ENCODE measurements at places on chromosomes 2 and 18. TPM values are rescaled to one million over a fixed set of nuclear protein-coding genes. Genes with fewer than 3 reads are reported as not detected.

CTDSP1 gene
- 72.3 TPM for total RNA-seq

TNS1 gene
- 25.7 TPM for total RNA-seq

HSBP1L1 gene
- 5.7 TPM for total RNA-seq

EVA1A gene
- 41.2 TPM for total RNA-seq

ABCB11 gene
- 0.98 TPM for total RNA-seq

REG3A gene
- not detected for total RNA-seq

DSG1 gene
- not detected for total RNA-seq

CFAP53 gene
- total RNA-seq: 0.10 TPM
